ENCODE measurements at places on chromosomes 16 and 17. TPM values are rescaled to one million over a fixed set of nuclear protein-coding genes. Genes with fewer than 3 reads are reported as not detected.

- no peak for DNase-seq
Observed at GRCh38 chr16:80631581-80631980, 90.8 kb downstream of the DYNLRB2 start.

DNA sequence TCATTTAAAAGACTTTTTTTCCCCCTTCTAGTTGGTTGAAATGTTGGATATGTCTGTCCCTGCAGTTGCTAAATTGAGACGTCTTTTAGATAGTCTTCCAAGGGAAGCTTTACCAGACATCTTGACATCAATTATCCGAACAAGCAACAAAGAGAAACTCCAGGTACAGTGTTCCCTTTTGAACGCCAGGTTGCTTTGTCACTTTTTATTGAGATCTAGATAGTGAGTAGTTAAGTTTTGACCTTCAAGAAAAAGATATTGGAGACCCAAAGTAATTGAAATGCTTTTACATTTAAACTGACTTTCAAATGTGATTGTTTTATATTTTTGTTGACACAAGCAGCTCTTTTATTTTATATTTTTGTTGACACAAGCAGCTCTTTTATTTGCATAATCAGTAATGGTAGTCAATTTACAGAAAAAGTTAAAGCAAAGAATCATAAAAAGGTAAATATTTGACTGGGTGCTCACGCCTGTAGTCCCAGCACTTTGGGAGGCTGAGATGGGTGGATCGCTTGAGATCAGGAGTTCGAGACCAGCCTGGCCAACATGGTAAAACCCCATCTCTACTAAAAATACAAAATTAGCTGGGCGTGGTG, 9.3 kb upstream of the ABCC11 start:
- DNase-seq = no peak

DNA sequence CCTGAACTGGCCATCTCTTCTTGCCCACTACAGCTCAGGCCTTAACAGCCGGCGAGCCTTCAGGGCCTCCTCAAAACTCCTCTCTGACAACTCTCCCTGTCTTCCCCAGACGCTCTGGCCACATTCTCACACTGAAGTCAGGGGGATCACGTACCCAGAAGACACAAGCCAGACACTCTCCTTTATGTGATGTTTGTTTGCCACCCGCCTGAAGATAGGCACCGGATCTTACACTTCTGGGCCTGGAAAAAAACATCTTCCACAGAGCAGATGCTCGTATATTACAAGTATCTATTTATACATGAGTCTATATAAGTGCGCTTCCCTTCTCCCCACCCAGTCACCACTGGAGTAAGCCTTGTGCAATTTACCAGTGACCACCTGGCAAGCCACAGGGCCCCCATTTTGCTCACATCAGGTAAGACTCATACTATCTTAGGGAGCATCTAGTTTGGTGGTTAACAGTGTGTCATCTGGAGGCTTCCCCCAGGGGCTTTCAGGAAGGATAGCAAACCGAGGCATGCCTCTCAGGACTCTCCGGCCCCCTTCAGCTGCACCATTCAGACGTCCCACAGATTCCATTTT, 349.4 kb downstream of the SOX9 start:
- no peak for DNase-seq

- no peak for DNase-seq
Observed at GRCh38 chr16:87960852-87961251, 9.6 kb downstream of the BANP start.

- no peak for DNase-seq
Observed at GRCh38 chr17:38660097-38661025, 14.4 kb downstream of the EPOP start.

- DNase-seq = no peak
Observed at GRCh38 chr17:60173304-60173819, 23.6 kb downstream of the CA4 start.

DNA sequence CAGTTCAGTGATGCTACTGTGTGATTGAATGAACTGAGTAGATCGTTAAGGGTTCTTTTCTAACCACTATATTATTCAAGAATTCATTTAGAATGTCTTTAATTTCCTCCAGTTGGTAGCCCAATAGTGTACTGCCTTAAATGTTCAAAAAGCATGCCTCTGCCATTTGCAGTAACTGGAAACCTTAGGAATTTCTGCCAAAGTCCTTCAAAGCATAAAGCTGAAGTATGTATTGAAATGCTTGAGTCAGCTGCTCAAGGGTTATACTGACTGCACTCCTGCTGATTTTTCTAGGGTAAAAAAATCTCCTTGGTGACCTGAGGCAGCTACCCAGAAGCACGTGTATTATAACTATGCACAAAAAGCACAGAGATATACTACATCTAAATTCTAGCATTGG, 56.5 kb downstream of the SNTB2 start:
- DNase-seq = no peak

Gene NFE2L1
- total RNA-seq = 111 TPM
